ENCODE measurements at places on chromosomes 1 and 21.

DNA sequence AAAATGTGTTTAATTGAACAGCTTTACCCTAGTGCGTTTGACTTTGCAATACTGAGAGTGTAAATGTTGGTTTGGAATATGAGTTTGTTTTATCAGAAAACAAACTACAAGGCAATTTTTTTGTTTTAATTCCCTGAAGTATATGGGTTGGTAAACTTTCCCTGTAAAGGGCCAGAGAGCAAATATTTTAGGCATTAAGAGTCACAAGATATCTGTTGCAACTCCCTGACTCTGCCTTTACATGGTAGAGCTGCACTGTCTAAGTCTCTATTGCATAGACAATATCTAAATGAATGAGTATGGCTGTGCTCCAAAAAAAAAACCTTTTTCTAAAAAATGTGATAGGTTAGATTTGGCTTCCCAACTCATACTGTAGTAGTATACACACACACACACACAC, 115.1 kb upstream of the PBX1 start:
- DNase-seq, result no peak

- no peak for DNase-seq
Measured at GRCh38 chr1:109118089-109118488, 4.2 kb downstream of the ELAPOR1 start.

- DNase-seq, result no peak
Measured at GRCh38 chr21:42279341-42279871, 35.8 kb downstream of the TFF3 start.

DNA sequence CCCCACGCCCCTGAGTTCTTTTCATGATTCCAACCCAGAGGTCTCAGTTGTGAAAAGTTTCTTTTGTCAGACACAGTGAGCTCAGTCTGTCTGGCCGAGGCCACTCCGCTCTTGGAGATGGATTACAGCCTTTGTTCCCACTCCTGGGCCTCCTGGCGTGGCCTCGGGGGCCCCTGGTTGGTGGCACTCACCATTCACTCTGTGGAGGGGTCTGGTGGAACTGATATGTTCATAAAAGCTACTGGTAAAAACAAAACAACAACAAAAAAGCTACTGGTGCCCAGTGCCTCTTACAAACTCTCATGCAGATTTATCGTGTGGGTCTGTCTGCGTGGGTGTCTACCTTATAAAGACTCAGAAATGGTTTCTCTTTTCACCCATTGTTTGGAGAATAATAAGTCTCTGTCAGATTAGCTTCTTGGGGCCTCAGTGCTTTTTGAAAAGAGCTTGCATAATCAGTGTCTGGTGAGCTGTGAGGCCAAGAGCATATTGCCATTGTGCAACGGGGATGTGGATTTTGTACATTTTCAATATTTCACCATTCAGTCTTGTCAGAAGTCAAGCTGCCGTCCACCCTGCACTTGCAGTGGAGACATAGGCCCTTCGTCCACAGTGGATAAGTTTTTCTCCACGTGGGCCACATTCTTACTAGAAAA, 86.7 kb downstream of the GALNT2 start:
- no peak for DNase-seq

DNA sequence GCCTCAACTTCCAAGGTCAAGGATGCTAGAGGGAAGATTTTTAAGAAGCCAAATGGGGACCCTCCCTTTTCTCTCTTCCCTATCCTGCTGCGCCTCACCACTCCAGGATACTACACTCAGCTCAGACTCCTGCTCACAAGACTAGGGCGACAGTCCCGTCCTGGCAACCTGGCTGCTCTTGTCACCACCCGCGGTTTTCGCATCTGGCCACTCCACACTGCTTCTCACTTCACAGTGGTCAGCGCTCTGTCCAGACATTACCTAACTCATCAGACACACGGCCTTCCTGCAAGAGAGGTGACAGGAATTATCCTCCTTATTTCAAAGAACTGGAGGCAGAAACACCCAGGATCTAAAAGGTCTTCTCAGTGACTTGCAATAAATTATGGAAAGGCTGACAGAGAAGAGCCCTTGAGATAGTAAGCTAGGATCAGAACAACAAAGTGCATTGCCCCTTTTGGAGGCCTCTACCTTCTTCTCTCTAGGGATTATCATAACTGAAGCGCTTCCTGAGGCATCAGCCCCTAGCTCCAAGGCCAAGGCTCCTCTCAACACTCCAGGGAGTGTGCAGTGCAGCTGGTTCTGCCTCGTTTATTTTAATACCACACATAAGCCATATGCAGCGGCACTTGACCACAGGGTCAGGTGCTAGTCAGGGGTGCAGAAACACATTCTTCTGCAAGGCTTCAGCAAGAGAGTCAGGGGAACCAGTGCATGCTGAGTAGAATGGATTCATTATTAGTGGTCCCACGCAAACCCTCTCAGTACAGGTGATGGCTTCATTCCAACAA, 41.9 kb downstream of the ASTN1 start:
- no peak for DNase-seq

DNA sequence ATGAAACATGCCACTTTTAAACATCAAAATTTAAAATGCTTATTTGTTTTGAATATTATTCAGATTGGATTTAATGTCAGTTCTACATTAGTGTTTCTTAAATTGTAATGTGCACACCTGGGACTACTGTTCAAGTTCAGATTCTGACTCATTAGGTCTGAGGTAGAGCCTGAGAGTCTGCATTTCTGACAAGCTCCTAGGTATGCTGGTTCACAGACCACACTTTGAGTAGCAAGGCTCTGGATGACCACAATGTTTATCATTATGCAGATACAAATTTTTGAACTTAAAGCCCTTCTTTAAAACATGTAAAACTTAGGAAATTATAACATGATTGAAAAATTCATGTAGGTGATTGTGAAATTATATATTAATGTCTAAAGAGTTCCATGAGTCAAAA, 40.2 kb downstream of the TTLL7 start:
- no peak for DNase-seq

DNA sequence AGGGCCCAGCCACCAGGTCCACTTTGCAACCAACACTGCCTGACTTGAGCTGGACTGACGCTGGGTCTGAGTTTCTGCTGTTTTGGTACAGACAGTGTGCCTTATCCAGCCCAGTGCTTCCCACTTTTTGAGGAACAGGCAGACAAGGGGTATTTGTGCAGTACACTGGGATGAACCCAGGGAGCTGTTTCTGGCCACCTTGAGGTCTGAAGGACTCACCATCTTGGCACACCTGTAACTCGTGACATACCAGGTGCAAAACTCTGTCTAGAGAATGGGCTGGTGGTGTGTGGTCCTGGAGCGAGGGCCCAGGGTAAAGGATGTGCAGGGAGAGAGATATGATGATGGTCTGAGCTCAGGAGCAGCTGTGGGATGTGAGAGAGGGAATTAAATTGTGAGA, 148.6 kb downstream of the PCP4 start:
- no peak for DNase-seq

DNA sequence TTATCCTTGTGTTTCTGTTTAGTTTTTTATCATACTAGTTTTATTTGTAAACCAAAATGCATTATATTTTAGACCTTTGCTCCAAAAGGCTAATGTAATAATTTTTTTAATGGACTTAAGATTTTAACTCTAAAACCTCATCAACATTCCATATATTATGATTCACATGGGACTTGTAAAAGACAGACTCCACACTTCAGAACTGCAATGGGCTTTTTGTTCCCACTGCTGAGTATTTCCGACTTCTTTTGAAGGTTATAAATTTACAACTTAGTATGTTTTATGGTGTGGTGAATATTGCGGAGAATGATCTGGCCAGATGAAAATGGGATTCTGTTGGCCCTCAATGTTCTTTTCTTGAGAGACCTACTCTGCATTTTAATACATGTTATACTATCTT, 678.5 kb downstream of the USP25 start:
- DNase-seq, result no peak

GRCh38 chr21:14690886-14691285, 144.8 kb upstream of the SAMSN1 start:
- no peak for DNase-seq

DNA sequence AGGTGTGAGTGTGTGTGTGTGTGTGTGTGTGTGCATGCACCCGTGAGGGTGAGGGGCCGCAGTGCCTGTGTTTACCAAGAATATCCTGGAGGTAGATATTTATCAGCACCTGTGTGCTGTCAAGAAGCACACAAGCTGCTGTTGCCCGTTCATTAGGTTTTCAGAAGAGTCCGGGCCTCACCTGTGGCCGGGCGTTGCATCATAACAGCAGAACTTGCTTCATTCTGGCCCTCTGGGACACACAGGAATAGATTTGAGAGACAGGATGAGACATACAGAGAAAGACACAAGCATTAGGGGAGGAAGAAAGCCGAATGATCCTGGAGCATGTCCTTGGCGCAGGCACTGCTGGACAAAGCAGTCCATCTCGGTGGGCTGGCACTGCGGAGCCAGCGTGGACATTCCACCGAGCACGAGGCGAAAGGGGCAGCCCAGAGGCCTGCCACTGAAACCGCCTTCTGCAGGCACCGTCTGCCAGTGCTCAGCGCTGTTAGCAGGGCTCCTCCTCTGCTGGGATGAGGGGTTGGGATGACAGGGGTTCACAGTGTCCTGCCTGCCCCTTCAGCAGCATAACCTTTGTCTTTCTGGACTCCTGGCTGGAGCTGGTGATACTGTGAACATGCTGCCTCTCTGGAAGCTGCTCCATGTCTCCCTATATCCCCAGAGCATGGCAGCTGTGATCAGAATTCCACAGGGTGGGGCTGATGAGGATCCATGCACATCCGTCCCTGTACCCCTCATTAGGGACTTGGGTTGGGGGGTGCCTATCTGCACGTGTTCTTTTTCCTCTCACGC, 81.1 kb downstream of the PEX14 start:
- no peak for DNase-seq

GRCh38 chr1:163512349-163512989, 190.7 kb downstream of the NUF2 start:
- no peak for DNase-seq

DNA sequence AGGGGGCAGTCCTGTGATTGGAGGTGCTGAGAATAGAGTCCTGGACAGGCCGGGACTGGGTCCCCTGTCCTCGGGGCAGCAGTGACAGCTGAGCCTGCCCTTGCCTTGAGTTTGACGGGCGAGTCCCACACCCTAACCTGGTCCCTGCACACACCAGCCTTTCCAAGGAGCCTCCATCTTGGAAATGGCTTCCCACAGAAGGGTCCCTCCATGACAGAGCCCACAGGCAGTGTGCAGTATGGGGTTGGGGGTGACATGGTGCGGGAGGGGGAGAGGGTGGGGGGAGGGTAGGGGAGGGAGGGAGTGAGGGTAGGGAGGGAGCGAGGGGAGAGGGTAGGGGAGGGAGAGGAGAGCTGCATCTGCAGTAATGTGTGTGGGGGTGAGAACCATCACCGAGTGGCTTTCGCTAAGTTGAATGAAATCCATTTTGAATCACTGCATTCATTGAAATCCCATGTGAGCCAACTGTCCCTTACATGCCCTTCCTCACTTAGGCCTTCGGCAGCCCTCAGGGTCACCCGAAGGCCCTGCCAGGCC, 10.1 kb upstream of the TMEM52 start:
- no peak for DNase-seq

DNA sequence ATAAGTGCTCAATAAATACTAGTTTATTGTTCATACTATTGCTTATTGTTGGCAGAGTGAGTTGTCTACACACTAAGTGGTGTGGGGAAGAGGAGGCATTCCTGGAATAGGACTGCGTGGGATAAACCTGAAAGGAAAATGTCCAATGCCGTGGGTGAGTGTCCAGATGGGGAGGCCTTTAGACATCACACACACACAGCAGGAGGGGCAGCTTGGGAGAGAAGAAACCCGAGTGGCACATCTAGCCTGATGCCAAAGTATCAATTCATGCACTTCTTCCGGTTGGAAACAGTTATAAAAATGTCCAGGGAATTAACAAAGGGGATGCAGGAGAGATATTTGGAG, 27.3 kb downstream of the CCN1 start:
- DNase-seq, result no peak

- DNase-seq, result no peak
Measured at GRCh38 chr21:43892984-43893535, 28.0 kb downstream of the AGPAT3 start.

DNA sequence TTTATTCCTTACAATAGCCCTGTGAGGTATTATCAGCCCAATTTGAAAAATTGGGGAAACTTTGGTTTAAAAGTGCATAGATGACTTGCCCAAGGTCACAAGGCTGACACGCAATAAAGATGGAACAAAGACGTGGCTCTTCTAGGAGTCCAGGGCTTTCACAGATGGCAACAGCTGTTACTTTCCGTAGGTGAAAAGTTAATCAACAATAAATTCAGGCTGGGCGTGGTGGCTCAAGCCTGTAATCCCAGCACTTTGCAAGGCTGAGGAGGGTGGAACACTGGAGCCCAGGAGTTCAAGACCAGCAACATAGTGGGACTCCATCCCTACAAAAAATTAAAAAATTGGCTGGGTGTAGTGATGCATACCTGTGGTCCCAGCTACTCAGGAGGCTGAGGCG, 87.8 kb upstream of the ATF3 start:
- DNase-seq, result no peak

GRCh38 chr21:39097981-39098380, 85.3 kb downstream of the PSMG1 start:
- DNase-seq, result no peak

GRCh38 chr1:22031214-22031962, 21.1 kb upstream of the CDC42 start:
- DNase-seq, result no peak

DNA sequence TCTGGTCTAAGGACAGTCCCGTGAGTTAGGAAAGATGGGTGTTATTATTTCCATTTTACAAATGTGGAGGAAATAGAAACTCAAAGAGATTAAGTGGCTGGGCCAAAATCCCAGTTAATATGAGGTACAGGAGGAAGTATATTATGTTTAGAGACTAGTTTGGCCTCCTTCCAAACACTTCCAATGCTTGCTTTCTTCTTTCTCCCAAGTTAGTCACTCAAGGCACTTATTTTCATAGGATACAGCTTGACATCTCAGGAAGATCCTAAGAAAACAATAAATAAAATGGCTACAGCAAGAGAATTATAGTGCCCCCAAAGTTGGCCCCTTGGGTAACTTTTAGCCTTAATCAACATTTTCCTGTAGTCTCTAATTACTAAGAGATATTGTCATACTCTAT, 47.5 kb upstream of the IPO9 start:
- no peak for DNase-seq

DNA sequence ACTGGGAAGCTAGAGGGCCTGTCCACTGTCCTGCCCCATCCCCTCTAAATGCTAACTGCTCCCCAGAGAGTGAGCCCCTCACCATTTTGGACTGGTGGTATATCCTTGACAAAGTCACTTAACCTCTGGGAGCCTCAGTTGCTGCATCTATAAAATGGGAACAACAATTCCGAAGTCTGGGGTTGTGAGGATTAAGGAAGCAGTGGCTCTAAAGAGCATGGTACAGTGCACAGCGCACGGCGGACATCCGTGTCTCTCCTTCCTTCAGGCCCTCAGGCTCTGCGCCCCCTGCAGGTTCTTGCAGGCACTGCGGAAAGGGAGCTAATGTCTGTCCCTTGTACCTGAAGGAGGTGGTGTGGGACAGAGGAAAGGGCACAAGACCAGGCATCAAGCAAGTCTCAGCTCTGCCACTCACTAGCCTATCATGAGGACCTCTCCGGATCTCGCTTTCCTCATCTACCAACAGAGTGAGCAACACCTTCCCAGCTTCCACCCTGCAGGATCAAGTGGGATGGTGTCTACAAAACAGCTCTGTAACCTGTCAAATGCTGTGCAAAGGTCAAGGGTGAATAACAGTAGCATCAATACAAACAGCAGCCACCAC, 20.1 kb downstream of the ECE1 start:
- DNase-seq, result peak; percentile 84

Data from germinal center (tissue), 1 donor.